ENCODE measurements at places on chromosomes 1 and 21.

DNA sequence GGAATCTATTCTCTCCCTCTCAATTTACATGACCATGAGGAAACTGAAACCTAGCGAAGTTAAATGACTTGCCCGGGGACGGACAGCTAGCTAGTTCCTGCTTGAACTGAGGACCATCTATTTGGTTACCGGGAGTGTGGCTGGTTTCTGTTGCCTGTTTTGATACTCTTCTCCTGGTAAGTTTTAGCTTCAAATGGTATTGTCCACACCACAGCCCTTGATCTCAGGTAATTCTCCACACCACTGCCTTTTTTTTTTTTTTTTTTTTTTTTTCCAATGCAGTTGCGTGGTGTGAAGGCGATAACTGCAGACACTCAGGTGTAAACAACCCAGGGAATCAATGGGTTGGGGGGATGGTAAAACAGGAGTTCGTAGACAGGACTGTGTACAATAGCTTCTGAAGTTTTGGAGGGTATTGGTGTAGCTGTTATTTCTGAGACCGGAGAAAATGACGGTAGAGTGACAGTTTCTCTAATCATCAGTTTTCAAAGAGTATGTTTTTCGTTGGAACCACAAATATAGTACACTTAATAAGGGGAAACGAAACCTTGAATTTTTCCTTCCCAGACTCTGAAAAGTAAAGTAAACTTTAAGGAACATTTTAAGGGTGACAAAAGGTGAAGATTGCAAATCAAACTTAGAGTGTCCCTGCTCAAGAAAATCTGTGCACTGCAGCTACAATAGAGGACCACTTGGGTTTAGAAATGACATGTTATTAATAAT, 125.3 kb upstream of the CACYBP start:
- DNase-seq, result no peak

DNA sequence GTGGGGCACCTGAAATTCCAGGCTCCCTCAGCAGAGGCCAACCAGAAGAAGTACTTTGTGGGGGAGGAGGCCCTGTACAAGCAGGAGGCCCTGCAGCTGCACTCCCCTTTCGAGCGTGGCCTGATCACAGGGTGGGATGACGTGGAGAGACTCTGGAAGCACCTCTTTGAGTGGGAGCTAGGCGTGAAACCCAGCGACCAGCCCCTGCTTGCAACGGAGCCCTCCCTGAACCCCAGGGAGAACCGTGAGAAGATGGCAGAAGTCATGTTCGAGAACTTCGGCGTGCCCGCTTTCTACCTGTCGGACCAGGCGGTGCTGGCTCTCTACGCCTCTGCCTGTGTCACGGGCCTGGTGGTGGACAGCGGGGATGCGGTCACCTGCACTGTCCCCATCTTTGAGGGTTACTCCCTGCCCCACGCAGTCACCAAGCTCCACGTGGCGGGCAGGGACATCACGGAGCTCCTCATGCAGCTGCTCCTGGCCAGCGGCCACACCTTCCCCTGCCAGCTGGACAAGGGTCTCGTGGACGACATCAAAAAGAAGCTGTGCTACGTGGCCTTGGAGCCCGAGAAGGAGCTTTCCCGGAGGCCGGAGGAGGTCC, 634 bp downstream of the ACTRT2 start:
- no peak for DNase-seq

DNA sequence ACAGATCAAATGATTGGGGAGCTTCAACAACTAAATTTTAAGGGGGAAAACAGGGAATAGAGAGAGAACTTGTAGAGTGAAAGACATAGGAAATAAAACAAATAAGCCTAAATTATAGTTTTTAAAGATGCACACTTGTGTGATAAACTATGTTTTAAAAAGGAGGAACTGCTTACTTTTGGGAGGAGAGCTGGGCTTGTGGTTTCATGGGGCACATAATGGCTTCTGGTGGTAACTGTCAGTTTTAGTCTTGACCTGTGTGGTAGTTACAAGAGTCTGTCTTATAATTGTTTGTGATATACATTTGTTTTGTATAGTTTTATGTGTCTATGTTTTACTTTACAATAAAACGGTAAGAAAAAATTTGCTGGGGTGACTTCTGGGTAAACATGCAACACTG, 165.3 kb downstream of the COL24A1 start:
- no peak for DNase-seq

- no peak for DNase-seq
These were observed 11.5 kb downstream of the FCRL5 start for GRCh38 chr1:157540852-157541251.

- no peak for DNase-seq
These were observed 16.0 kb upstream of the PDE9A start for GRCh38 chr21:42637267-42638041.

DNA sequence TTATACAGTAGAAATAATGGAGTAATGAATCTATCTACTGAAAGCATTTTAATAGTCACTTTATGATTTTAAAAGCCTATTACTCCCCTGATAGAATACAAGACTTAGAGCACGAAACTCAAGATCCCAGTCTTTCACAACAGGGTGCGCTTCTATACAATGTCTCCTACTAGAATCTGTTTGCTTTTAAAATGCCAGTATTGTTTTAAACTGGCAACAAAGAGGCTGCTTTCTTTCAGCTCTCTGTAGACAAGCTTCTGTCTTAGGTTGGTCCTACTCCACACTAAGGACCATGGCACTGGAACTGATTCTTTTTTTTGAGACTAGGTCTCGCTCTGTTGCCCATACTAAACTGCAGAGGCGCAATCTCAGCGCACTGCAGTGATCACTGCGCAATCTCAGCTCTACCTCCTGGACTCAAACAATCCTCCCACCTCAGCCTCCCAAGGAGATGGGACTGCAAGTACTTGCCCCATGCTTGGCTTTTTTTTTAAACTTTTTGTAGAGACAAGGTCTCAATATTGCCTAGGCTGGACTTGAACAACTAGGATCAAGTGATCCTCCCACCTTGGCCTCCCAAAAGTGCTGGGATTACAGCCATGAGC, 4.8 kb downstream of the DCAF8 start:
- no peak for DNase-seq

DNA sequence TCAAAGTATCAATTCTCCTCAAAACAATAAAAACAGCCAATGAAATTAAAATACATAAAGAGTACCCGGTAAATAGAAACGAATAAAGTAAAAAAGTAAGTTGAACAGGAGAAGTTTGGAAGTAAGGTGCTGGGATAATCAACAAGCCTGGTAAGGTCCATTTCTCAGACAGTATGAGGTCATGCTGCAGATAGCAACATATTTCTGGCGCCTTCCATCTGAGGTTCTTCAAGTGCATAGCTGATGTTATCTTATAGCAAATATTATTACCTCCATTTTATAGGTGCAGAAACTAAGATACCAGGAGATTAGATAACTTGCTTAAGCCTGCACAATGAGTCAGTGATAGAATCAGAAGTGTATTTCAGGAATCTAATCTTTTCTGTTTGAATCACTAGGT, 23.7 kb upstream of the CEP350 start:
- no peak for DNase-seq

DNA sequence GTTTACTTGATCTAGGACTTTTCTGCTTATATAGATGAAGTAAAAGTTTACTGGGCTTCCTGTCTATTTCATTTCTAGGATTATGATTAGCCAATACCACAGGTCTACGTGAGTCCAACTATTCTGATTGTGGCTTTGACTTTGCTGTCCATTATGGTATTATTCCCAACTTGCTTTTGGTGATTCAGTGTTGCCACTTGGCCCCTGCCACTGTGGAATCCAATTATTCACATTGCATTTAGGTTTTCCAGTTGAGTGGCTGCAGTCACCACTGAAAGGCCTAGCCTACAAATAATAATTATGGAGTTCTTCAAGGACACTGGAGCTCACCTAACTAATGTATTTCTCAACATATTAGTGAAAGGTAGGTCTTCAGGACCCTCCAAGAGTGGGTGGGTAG, 574.3 kb upstream of the USP24 start:
- DNase-seq, result no peak

DNA sequence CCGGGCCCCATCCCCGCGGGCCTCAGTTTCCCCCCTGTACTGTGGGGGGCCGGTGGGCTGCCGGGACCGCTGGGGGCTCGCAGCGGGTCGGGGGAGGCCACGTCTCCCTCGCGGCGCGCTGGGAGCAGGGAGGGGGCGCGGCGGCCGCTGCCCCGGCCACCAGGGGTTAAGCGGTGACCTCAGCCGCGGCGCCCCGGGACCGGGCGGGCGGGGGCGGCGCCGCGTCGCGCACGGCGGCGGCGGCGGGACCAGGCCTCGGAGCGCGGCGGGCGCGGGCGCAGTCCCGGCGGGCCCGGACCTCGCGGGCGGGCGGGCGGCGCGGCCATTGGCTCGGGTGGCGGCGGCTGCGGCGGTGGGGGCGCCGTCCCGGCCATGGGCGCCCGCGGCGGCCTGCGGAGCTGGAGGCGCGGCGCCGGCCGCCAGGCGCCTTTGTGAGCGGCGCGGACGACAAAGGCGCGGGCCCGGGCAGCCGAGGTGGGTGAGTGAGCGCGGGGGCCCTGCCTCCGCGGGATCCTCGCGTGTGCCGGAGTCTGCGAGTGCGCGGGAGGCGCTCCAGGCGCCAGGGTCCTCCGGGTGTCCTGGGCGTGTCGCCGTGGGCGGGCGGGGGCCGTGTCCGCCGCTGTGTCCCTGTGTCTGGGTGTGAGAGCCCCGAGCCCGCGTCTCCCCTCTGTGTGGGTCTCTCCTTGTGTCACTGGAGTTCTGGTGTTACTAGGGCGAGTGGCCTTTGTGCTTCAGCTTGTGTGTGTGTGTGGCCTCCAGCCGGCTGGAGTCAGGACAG, at the start of gene ARHGEF10L:
Gene ARHGEF10L, plus strand, starts transcription at position 222 of the 778 bp plus-strand sequence. CDS start 40,898 bp downstream, outside the sequence.
- no peak for DNase-seq

GRCh38 chr1:245001252-245001651, 136.9 kb upstream of the HNRNPU start:
- no peak for DNase-seq

- DNase-seq, result no peak
These were observed 27.2 kb upstream of the TRIM67 start for GRCh38 chr1:231134624-231135023.

DNA sequence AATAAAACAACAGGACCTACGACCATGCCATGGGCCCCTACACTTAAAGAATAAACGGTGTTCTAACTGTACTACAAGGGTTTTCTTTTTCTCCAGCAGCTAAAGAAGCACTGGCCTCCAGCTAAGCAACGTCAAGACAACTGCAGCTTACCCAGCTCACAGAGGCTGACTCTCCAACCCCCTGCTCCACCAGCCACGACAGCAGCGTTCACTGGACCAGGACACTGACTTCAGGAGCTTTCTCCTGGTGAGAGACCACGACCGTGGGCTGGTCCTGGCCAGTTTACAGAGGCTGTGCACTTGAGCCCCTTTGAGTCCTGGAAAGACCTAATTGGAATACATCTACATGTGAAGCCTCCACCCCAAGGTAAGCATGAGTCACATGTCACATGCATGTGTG, 39.4 kb downstream of the WNT9A start:
- no peak for DNase-seq

DNA sequence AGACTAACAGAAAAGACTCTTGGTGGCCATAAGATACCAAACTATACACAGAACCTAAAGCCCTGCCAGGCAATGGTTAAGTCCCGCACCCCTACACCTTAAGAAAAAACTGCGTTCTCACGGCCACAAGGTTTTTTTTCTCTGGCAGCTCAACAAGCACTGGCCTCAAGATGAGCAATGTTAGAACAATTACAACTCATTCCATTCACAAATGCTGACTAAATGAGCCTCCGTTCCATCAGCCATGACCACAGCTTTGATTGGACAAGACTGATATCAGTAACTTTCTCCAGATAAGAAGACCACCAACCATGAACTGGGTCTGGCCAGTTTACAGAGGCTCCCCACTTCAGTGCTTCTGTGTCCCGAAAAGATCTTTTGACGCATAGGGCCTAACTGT, 31.9 kb downstream of the SEC16B start:
- no peak for DNase-seq

GRCh38 chr21:36839123-36839522, 127.3 kb downstream of the HLCS start:
- DNase-seq, result no peak

- peak; percentile 54 for DNase-seq
These were observed 570 bp upstream of the NEK7 start for GRCh38 chr1:198156111-198156744.

DNA sequence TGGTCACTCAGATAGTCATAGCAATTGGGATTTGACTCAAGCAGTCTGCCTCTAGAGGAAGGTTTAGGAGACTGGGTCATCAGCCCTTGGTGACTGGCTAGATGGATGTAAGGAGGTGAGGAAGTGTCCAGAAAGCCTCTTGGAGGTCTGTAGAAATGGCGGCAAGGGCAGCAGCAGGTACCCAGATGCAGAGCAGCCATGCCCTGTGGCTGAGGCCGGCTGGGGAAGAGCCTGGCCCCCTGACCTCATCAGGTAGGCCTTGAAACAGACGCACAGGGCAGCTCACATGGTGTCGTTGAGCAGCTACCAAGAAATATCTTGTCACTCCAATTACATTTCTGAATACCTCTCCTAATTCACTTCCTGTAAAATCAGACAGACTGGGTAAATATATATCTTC, 98.2 kb downstream of the DMRTB1 start:
- no peak for DNase-seq

Data from T-helper 9 cell (primary cell).